Activated T-helper 17 cell treated with anti-CD3 and anti-CD28 coated beads, Interleukin-2, amount 50 U/mL, for 72 hours (primary cell): ENCODE measurements at places on chromosomes 1 and 21. TPM values are rescaled to one million over a fixed set of nuclear protein-coding genes. Genes with fewer than 3 reads are reported as not detected.

Gene SLC1A7
- total RNA-seq, result not detected

Gene TMEM82
- not detected for total RNA-seq

Gene OR2L5
- total RNA-seq, result 0.09 TPM

Gene FAM131C
- 0.69 TPM for total RNA-seq

Gene CADM3
- total RNA-seq, result not detected

Gene CFHR3
- total RNA-seq, result not detected
